Retinal pigment epithelial cell (primary cell): ENCODE measurements at places on chromosomes 12 and 14.

DNA sequence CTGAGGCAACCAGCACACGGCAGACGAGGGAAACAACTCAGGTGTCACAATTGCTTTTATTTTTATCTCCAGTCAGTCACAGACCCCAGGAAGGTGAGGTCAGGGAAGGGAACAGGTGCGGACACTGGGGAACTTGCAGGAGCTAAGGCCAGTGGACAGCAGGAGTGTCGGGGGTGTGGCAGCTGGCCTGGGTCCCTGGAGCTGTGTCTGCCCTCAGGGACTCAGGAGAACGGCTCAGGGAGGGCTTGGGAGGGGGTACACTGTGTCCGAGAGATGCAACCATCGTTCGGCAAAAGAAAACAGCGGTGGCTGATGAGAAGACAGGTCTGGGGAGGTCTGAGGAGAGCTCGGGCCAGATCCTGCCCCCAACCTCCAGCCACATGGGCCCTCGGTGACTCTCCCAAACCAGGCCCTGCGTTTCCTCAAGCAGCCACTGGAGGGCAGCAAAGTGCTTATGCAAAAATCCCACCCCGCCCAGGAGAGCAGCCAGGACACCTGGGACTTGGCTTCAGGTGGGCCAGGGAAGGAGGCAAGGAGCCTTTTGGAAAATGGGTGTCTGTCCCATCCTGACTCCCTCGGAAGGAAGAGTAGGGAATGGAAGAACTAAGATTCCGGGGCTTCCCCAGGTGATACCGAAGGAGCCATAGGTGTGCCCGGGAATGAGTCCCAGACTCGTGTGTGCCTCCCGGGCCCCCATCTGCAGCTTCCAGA, 24.1 kb upstream of the BCDIN3D start:
- no peak for DNase-seq

- no peak for DNase-seq
Measured at GRCh38 chr14:53380052-53380866, 227.1 kb upstream of the DDHD1 start.

DNA sequence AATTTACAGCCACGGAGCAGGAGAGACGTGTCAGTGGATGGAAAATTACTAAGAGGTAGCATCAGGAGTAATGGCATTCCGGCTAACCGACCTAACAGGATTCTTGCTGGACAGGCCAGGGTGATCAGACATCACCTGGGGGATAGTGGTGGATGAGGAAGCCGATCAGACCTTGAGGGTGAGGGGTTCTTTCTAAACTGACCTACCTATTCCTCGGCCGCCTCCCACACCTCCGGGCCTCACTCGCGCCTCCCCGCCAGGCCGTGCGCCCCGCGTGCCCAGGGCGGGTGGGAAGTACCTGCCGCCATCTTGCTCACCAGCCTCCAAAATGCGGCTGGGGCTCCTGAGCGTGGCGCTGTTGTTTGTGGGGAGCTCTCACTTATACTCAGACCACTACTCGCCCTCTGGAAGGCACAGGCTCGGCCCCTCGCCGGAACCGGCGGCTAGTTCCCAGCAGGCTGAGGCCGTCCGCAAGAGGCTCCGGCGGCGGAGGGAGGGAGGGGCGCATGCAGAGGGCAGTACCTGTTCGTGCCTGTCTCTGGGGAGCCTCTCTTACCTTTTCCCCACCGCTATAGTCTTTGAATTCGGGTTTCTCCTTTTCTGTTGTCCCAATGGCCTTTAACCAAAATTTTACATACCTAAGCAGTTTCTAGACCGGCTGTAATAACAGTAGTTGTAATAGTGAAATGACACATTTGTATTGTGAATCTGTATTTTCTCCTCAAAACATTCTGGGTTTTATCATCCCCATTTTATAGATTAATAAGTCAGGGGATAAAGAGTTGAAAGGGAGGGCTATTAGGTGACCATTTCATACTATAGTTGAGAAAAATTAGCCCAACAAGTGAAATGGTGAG, at the start of gene TMPRSS12:
Gene TMPRSS12 (plus strand): TSS at position 290 of the 857 bp plus-strand sequence. CDS start 39 bp downstream, at position 329.
- DNase-seq: no peak

GRCh38 chr14:52053044-52053443, 15.8 kb downstream of the NID2 start:
- DNase-seq: no peak

- DNase-seq: no peak
Measured at GRCh38 chr12:132568301-132568700, 42.1 kb downstream of the LRCOL1 start.

GRCh38 chr12:18332173-18332572, 70.9 kb downstream of the PIK3C2G start:
- DNase-seq: no peak

DNA sequence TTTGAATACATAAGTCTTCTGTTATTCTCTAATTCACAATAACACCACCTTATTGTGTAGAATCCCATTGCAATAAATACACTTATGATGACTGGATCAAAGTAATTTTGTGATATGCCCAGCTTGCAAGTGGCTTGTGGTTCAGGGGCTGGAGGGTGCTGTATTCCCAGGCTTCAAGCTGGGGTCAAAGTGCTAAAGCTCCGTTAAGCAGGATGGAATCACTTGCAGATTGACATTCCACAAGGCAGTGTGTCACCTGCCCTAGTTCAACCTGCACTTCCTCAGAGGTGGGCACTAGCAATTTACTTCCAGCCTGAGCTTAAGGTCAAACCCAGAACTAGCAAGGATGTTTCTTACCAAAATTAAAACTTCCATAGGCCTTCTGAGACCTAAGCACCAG, 166.6 kb downstream of the SSPN start:
- DNase-seq: no peak

- DNase-seq: no peak
Measured at GRCh38 chr12:92145481-92145730, 240 bp downstream of the BTG1 start.

- DNase-seq: no peak
Measured at GRCh38 chr14:92950773-92951172, 27.8 kb downstream of the CHGA start.

DNA sequence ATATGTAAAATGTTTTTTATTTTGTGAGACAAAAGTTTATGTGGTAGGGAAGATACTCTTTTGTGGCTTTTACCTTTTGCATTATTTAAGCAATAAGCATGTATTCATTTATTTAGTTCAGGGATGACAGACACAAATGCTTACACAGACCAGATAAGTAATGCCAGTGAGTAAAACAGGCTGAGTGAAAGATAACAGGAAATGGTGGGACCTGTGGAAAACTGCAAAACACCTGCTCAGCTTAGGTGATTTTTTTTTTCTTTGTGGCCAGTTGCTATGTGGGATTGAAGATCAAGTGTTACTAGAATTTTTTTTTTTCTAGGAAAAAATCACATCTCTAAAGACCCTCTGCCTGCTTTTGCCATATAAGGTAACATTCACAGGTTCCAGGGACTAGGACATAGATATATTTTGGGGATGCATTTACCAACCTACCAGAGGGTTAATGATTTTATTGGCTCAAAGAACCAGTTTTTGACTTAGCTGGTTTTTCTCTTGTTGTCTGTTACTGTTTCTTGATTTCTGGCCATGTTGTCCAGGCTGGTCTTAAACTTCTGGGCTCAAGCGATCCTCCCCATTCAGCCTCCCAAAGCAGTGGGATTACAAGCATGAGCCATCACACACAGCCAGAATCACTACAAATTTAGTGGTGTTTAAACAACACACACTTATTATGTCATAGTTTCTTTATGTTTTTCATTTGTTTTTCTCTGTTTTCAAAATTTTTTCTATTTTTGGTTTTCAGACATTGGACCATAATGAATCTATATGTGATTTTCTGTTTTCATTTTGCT, 9.8 kb downstream of the PSMA6 start:
- DNase-seq: no peak

GRCh38 chr12:108965886-108966285, 55.0 kb downstream of the SVOP start:
- DNase-seq: no peak

- DNase-seq: no peak
Measured at GRCh38 chr14:58738189-58738836, 100.6 kb downstream of the DACT1 start.

GRCh38 chr12:113088037-113088436, 31.5 kb downstream of the DTX1 start:
- DNase-seq: no peak

GRCh38 chr12:66345212-66345611, 42.9 kb downstream of the HELB start:
- no peak for DNase-seq

GRCh38 chr14:90087433-90087832, 25.6 kb downstream of the KCNK13 start:
- DNase-seq: no peak

DNA sequence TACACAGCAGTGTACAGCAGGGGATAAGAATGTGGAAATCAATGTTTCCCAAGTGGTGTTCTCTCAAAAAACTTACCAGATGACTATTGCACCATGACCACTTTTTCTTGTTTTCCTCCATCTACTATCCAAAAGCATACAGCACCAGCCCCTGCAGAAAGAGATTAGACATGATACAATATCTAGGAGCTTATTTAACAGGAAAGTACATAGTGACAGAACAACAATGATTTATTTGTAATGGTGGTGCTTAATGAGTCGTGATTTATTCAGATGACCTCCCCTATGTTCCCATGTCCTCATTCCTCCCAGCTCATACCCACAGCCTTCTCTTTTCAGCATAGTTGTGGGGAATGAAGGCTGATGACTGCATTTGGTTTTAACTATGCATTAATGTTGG, 413.6 kb downstream of the BTG1 start:
- no peak for DNase-seq

DNA sequence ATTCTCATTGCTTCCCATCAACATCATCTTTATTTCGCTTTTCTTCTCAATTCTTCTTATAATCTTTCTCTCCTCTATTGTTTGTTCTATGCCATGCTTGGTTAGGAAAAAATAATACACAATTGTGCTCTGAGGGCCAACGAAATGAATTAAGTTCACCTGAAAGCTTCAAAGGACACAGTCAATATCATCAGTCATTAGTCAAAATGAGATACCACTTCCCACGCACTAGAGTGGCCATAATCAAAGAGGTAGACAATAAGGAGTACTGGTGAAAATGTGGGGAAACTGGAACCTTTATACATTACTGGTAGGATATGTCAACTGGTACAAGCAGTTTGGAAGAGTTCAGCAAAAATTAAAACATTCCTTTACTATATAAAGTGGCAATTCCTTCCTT, 91.5 kb downstream of the TMTC1 start:
- DNase-seq: no peak

DNA sequence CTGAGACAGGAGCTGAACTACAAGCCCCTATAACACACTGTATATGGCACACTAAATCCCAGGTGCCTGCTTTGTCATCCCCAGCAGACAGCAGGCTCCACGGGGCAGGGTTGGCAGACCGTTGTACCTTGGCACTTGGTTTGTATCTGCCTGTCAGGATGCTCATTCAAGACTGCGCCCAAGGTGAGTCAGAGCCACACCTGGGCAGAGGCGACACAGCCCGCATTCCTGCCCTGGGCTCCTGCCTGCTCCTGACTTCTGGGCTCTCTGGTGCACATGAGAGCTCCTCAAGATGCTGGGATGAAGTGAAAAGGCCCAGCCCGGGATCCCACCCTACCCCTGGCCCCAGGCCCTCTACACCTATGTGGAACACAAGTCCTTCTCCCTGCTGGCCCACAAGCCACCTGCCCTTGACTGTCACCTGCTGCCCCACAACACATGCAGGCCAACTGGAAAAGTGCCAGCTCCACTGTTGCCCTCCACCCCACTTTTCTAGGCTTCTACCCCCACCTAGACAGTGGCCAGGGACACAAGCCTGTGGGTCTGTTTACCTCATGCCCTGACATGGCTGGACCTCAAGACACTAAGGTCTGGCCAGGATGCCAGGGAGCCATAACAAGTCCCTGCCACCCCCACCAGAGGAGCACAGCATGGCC, 30.8 kb upstream of the PNMA1 start:
- DNase-seq: no peak

- DNase-seq: peak; percentile 94
Measured at GRCh38 chr12:42961395-42961794, 371.8 kb upstream of the PRICKLE1 start.

DNA sequence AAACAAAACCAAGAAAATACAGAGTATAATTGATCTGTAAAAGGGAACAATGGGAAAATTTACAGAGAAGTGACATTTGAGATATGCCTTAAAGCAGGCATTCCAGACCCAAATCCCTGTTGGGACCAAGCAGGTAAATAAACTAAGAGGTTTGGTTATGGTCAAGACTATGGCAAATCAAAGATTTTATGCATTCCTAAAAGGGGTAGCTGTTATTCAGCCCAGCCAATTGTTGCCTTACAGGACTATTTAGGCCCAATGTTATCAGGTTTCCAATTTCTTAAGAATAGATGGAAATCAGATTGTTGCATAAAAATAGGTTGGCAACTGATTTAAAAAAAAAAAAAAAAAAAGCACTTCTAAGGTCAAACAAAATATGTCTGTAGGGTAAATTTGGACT, 5.3 kb downstream of the DNAI7 start:
- DNase-seq: no peak

DNA sequence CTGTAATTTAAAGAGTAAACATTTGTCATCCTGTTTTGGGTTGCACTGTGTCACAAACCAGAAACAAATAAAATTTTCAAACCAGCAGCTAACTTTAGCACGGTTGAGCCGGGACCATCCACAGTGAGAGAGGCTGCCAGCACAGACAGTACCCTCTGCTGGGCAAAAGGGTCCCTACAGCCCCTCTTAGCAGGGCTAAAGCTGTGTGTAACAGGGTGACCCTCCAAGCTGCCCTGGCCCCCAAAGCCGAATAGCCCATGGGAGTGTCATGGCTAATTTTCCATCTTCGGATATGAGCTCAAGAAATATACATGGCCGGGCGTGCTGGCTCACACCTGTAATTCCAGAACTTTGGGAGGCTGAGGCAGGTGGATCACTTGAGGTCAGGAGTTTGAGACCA, 157.1 kb upstream of the GRIN2B start:
- DNase-seq: no peak

- no peak for DNase-seq
Measured at GRCh38 chr14:24145219-24145618, 1.2 kb downstream of the PSME2 start.

GRCh38 chr12:12803186-12803585, 10.0 kb upstream of the DDX47 start:
- peak; percentile 93 for DNase-seq

- DNase-seq: no peak
Measured at GRCh38 chr14:72810201-72810600, 83.7 kb downstream of the DPF3 start.

- no peak for DNase-seq
Measured at GRCh38 chr12:46808317-46808716, 17.5 kb downstream of the SLC38A4 start.

- DNase-seq: no peak
Measured at GRCh38 chr14:84856751-84857534, 673.0 kb upstream of the FLRT2 start.

DNA sequence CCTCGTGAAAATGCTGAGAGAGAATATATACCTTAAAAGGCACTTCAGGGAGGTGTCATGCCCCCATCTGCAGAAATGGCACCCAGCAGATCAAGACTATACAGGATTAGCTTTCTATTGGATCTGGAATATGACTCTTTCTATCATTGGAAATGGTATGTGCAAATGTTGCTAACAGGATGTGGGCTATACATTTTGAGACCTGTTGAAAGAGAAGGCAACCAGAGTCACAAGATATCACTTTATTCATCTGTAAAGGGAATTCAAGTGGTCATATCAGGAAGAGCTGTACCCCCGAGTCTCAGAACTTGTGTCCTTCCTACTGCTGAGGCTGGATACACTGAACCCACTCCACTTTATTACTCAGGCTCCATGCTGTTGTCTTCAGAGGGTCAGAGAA, 46.1 kb upstream of the FRMD6 start:
- DNase-seq: no peak
